ENCODE measurements at places on chromosomes 4 and X.
A peak's percentile ranks its signal among the peaks of the same experiment; 100 is the strongest.

DNA sequence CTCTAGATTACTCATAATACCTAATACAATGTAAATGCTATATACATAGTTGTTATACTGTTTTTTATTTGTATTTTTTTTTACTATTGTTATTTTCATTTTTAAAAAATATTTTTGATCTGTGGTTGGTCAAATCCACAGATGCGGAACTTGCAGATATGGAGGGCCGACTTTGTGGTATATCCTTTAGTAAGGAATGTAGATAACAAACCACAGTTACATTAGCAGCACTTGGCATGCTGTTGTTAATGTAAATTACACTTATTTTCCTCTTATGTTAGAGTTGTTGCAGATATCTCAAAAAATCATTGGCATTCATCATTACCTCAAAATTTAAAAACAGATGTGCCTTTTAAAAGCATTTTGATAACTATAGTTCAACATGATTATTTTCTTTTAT, 151.0 kb downstream of the TMEM164 start:
- no peak for DNase-seq

GRCh38 chr4:6794189-6794588, 11.7 kb downstream of the KIAA0232 start:
- no peak for DNase-seq

- no peak for DNase-seq
Measured at GRCh38 chr4:147839200-147839599, 107.3 kb downstream of the ARHGAP10 start.

DNA sequence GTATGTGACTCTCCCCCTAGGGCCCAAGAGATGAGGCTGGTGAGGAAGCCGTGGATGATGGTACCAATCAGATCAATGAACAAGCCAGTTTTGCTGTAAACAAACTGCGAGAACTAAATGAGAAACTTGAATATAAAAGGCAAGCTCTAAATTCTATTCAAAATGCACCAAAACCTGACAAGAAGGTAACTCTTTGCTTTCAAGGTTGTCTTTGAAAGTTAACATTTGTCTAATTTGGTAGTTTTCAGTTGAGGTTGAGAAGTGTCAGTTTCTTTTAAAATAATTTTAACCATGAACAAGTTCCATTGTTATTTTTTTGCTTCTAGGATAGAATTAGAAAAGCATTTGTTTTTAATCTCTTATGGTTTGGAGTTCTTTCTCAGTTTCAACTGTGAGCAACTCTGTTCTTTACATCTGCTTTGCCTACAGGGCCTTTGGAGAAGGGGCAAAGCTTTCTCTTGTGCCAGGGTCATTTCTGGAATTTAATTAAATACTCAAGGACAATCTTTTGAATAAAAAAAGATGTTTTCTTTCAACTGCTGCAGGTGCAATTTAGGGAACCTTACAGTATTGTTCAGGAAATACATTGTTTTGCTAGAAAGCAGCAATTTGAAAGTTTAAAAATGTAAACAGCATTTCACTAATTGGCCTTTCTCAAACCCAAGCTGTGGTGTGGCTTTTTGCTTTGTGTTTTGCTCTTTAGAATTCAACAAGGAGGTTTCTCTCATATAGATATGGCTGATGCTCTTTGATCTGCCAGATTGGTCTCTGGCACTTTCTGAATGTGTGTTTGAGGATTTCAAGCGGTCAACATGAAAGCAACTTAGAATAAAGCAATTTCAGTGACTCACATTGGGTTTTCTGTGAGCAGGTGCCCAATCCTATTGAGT, 62.9 kb downstream of the LRP2BP start:
- no peak for DNase-seq

GRCh38 chr4:11805842-11806241, 377.1 kb upstream of the HS3ST1 start:
- DNase-seq: peak; percentile 28

DNA sequence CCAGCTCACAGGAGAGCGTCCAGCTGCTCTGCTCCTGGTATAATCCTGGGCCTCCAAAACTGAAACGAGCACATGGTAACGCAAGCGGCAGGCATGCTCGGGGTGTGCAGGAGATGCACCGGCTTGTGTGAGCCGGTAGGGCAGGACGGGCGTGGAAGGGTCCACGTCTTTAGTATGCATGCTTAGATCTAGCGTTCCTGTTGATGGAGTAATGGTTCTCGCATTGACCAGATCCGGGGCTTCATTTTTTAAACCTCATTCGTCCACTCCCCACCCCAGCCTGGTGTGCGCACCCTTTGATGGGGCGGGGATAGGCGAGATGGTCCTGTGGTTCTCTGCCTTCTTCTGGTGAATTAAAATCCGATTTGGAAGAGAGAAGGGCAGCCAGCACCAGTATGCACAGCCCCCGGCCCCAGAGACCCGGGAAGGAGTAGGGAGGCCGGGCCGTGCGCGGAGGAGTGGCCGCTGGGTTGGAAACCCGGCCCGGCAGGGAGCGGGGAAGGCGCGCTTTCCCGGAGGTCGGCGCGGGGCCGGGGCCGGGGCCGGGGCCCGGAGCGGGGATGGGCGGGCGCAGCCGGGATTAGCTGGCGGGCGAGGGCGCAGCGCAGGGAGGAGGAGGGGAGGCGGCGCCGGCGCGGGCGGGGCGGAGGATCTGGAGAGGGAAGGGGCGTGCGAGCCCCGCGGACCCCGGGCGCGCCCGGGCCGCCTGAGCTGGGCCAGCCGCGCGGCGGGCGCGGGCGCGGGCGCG, 39.9 kb downstream of the FAM149A start:
- peak; percentile 47 for DNase-seq

- DNase-seq: peak; percentile 16
Measured at GRCh38 chrX:135931644-135932487, 38.4 kb downstream of the SAGE1 start.

- DNase-seq: no peak
Measured at GRCh38 chrX:79259073-79259689, 108.0 kb downstream of the ITM2A start.

Data from astrocyte of the spinal cord (primary cell).